ENCODE measurements at places on chromosomes 7 and 10.

- peak; percentile 60 for DNase-seq
These were observed 666 bp upstream of the MAP3K8 start for GRCh38 chr10:30433306-30433729.

GRCh38 chr10:27724287-27724686, 21.3 kb downstream of the MKX start:
- no peak for DNase-seq

- no peak for DNase-seq
These were observed 108.7 kb downstream of the TBXAS1 start for GRCh38 chr7:139937715-139938114.

GRCh38 chr10:88456730-88457129, 126.4 kb downstream of the RNLS start:
- DNase-seq: no peak

DNA sequence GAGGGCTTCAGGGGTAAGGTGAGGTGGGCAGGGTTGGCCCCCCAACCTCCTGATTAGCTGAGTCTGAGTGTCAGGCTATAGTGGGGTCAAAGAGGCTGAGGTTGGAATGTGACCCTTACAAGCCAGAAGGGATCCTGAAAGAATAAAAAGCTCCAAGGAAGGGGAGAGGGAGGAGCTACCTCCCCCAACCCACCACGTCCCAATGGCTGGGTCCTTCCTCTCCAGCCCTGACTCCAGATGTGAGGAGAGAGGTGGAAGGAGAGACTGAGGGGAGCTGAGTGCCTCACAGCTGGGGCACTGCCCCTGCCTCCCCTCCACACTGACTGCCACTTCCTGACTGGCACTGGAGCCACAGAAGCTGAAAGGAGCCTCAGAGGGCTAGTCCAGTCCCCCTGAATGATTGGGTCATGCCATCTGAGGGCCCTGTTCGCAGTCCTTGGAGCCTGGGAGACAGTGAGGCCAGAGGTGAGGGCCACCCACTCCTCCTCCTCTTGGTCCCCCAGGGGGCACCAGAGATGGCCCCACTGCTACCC, 20.6 kb downstream of the IMPDH1 start:
- no peak for DNase-seq

- DNase-seq: no peak
These were observed 681 bp upstream of the SPOCK2 start for GRCh38 chr10:72088889-72089575.

GRCh38 chr7:21903020-21903786, 42.5 kb downstream of the CDCA7L start:
- no peak for DNase-seq

GRCh38 chr10:6494936-6495592, 85.0 kb downstream of the PRKCQ start:
- peak; percentile 49 for DNase-seq

- peak; percentile 59 for DNase-seq
These were observed 10.4 kb upstream of the SMC3 start for GRCh38 chr10:110556969-110557601.

Data from activated T-cell treated with anti-CD3 and anti-CD28 coated beads, Interleukin-2, amount 50 U/mL, for 1 hour (primary cell).